ENCODE measurements at places on chromosomes 6 and 20.

DNA sequence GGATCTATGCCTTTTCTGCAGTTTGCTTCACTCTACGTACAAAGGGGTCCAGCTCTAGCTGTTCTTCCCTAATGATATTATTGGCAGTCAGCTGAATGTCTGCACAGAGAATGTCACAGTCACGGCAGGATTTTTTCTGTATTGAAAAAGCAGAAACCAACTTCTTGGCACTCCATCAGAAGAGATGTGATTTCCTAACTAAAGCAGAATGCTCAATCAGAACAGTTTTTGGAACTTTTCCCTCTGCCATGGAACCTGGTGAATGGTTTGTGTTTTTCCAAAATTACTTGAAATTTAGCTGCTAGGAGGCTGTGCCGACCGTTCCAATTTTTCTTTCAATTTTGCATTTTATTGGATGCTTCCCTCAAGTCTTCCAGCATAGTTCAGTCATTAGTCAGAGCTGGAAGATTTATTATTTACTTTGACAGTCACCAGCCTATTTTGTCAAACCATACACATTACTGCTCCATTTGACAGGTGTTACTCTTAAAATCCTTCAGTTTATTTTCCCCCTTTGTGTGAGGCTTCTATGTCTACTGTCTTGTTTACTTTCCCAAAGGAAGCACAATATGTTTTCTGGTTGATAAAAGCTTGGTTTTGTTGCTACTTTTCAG, 259.6 kb upstream of the EPHA7 start:
- no peak for DNase-seq

DNA sequence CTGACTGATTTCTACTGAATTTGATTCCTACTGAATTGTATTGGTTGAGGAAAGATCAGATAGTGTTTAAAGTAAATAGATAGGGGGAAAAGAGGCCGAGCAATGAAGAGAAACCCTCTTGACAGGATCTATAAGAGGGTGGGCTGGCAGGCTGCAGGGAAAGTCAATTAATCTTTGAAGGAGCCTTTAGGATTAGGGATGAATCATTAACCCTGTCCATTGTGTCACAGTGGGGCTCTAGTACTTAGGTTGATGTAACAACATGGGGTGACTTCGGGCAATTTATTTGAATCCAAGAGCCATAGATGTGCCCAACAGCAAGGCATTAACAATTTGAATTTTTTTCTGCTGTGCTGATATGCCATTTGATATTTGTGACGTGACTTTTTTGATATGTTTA, 7.5 kb downstream of the RFX6 start:
- no peak for DNase-seq

DNA sequence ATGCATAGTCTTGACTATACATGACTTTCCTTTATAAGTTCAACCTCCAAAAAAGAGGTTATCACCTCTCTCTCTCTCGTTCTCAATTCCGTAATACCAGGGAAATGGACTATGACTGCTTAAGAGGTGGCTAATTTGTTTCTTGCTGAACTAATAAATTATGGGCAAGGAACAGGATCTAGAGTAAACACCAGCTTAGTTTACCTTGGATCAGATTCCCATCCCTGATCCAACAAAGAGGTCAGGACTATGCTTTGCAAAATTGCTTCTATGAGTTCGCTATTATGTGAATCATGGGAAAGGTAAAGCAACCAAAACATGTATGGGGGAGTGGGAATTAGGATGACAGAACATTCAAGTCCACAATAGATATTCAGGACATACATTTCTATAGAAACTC, 630.7 kb downstream of the HACE1 start:
- DNase-seq = no peak

DNA sequence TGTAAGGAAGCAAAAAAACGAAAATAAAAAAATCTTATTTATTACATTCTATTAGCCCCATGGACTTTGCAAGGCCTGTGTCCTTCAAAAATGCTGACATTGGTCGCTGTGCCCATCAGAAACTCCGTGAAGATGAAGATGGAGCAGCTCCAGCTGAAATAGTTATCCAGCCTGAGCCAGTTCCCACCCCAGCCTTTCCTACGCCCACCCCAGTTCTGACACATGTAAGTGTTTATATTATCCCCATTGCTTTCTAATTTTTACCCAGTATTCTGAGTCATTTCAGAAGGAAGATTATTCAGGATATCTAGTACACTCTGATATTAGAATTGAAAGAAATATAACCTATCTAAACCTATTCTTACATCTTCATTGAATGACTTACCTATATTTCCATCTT, 217.7 kb downstream of the ARHGAP18 start:
- no peak for DNase-seq

GRCh38 chr20:59671661-59672471, 67.5 kb downstream of the PHACTR3 start:
- DNase-seq = no peak

DNA sequence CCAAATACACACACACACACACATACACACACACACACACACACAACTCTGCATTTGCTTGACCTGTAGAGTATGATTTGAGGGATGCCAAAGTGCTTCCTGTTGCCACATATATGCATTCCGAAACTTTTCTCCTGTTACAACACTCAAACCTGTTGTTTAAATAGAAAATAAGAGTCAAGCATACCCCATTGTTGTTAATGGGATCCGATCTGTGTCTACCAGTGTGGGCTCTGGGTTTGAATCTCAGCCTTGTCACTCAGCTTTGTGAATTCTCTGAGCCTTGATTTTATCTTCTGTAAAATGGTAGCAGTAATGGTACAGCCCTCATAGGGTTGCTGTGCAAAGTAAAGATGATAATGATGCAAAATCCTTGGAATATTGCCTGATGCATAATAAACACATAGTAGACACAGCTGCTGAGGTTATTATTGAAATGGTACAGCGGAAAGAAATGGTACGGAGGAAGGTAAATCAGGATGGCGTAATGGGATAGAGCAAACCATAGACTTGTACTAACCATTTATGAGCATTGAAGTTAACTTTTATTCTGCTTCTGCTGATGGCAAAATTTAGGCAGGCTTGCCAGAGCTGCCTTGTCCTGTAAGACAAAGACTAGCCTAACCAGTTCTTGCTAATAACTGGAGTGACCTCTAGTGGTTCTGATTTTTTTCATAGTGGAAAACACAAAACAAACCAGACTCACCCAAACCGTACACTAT, 113.5 kb upstream of the PHACTR1 start:
- DNase-seq = no peak

DNA sequence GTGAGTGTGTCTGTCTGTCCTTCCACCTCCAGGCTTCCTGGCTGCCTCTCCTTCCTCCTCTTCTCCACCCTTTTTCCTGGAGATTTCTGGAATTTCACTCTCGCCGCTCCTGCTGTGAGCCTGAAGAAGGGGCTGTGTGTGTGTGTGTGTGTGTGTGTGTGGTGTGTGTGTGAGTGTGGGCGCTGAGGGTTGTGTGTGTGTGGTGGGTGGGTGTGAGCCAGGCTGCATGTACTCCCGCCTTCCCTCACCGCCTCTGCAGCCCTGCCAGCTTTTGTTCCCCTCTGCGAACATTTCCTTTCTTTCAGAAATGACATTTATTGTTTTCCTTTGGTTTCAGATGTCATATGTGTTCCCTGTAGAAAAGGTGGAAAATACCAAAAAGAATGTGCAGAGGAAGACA, 76.0 kb downstream of the SRC start:
- DNase-seq = no peak

- no peak for DNase-seq
These were observed 159.8 kb upstream of the TSHZ2 start for GRCh38 chr20:52812231-52812847.

DNA sequence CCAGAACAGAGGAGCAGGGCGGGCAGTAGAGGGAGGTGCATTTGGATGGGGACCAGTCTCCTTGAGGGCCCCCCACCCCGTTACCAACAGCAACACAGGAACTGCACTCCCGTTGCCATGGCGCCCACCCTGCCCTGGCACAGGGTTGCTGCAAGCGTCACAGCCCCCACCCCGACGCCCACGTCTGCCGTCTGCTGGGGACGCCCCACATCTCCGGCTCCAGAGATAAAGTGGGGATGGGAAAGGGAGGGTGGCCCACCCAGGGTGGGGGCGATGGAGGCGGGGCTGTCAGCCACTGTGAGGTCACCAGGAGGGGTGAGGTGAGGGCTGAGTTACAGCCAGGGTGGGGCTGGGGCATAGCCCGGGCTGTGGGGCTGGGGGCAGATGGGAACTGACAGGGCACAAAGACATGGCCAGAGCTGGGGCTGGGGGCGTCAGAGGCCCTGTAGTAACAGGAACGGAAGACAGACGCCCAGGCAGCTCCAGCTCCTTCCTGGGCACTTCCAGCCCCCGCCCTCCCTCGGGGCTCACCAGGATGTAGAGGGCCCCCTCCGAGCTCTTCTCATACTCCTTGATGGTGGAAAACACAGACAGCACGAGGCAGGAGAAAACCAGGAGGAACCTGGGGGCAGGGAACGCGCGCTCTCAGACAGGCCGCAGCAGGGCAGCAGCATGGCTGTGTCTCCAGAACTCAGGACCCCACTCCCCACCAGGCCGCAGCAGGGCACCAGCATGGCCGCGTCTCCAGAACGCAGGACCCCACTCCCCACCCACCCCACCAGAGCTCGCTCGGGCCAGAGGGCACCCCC, 26.0 kb downstream of the KCNQ2 start:
- DNase-seq = peak; percentile 27

- DNase-seq = peak; percentile 83
These were observed 11.9 kb downstream of the PCIF1 start for GRCh38 chr20:45946149-45946970.

GRCh38 chr6:34644716-34645115, 51.9 kb downstream of the ILRUN start:
- DNase-seq = no peak

- DNase-seq = no peak
These were observed at the start of gene SLC4A11 for GRCh38 chr20:3239026-3239866. Gene SLC4A11, minus strand, starts transcription at chr20:3239190. Its CDS starts 53 bp downstream, at chr20:3239137.

GRCh38 chr20:42775866-42776265, 413.8 kb downstream of the PTPRT start:
- DNase-seq = no peak

GRCh38 chr6:67896476-67896875, 738.6 kb upstream of the ADGRB3 start:
- no peak for DNase-seq

GRCh38 chr20:37846573-37846972, 56.4 kb upstream of the VSTM2L start:
- DNase-seq = no peak

GRCh38 chr6:35208419-35208818, 5.3 kb upstream of the SCUBE3 start:
- no peak for DNase-seq

GRCh38 chr20:47228654-47229053, 127.8 kb downstream of the ZMYND8 start:
- DNase-seq = no peak

DNA sequence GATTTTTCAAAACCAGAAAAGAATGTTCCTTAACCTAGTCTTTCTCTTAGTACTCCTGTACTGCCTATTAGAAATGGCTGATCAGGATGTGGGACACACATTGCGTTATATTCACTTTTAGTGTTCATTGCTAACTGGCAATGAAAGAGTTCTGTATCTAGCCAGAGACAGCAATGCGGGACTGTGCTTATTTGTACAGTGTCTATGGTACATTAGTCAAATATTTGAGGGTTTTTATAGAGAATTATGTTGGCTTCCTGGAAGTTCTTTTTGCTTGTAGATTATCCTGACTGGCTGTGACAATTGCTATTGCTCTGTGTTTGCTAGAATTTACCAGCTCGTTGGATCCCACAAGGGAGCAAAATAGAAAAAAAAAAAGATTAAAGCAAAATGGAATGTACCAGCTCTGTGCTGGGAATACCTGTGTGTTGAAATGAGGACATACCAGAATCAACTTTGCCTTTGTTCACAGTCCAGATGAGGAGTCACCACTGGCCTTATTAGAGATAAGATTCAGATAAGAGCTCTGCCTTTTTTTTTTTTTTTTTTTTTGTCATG, 22.4 kb upstream of the IFNGR1 start:
- no peak for DNase-seq

DNA sequence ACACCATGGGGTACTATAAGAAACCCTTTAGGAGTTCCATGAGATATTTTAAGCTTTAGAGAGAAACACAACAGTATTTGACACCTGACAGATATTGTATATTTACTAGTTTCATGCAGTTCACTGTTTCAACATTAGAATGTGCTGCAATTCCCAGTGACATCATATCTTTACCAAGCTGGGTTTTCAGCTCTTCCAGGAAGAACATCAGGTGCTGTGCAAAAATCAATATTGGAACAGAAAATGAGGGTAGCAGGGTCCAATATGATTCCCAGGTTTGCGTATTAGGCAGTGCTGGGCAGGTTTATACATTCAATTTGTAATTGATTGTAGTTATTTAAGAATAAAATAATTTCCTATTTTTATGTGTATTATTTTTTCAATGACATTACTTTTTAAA, 500.0 kb upstream of the EPHA7 start:
- DNase-seq = no peak

GRCh38 chr6:136440203-136440602, 110.0 kb downstream of the MAP7 start:
- no peak for DNase-seq

- DNase-seq = no peak
These were observed 38.7 kb upstream of the THEMIS start for GRCh38 chr6:127939442-127940066.

DNA sequence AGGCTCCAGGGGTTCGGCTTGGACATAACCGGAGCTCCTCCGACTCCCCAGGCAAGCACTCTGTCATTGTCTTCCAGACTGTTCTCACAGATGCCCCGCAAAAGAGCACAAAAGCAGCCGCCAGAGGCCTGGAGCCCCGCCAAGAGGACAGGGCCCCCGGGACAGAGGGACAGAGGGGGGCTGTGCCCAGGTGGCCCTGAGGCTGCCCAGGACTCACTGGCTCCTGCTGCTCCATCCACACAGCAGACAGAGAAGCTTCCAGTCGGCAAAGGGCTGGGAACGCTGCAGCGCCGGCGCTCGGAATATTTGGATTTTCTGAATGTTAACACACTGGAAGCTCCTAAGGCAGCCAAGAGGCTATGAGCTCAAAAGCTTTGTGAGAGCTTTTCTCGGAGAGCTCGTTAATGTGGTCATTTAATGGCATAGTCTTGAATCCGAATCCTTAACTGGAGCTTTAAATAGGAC, 68.0 kb upstream of the QKI start:
- no peak for DNase-seq

DNA sequence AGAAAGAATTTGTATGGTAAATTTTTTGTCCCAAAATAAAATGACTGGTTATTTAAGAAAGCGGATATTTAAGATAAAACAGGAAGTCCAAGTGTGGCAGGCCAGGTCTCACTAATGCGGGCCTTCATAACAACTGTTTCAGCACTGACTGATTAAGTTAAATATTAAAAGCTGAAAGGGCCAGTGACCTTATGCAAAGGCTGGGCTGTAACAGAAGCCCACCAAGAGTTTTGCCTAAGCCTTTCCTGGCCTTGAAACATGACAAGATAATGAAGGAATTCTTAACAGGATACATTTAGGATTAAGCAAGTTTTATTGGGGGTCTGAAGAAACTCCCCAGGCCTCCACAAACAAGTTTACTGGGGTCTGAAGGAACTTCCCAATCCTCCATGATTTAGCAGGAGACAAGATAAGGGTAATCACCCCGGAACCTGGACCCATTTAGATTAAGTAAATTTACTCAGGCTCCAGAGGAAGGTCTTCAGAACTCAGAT, 36.3 kb downstream of the ZNF133 start:
- DNase-seq = no peak
